ENCODE measurements at places on chromosomes 1 and 21. TPM values are rescaled to one million over a fixed set of nuclear protein-coding genes. Genes with fewer than 3 reads are reported as not detected.

Gene GBP4
- total RNA-seq, result 4.9 TPM

Gene HSPA13
- 13.2 TPM for total RNA-seq

- no peak for DNase-seq
These were observed 24.9 kb upstream of the GLIS1 start for GRCh38 chr1:53763911-53764310.

GRCh38 chr1:20928146-20928545, 141.0 kb upstream of the HP1BP3 start:
- no peak for DNase-seq

DNA sequence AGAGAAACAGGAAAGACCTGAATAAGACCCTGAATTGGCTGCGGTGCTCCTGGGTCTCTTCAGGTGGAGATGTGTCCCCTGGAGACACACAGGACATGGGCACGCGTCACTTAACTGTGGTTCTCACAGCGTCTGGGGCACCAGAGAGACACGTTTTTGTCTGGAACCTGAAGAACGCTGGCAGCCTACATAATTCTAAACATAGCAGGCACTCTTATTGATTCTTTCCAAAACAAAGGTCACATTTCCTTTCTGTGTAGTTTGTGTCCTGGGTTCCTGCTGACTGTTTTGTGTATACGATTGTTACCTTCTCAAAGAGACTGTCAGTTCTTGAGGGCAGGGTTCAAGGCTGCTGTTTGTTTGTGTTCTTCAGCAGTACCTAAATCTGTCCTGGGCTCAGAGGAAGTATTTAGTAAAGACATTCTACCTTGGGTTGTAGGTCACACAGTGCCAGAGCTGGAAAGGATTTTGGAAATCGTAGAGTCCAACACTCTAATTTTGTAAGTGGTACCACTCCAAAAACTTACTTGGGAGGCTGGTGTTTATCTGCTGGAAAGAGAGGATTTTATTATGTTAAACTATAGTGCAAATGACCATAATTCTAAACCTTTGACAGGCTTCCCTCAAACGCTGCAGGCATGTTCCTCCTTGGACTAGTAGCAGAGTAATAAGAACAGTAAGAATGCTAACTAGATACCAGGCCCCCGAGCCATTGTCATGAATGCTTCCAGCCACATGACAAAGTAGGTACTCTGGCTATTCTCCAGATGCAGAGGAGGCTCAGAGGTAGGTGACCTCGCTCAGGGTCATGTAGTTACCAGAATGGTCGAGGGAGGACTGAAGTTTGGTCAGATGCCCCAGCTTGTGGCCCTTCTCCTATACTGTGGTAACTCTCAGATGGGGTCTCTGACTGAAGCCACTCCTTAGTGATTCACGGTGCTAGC, 164.3 kb downstream of the DHRS3 start:
- DNase-seq, result no peak

DNA sequence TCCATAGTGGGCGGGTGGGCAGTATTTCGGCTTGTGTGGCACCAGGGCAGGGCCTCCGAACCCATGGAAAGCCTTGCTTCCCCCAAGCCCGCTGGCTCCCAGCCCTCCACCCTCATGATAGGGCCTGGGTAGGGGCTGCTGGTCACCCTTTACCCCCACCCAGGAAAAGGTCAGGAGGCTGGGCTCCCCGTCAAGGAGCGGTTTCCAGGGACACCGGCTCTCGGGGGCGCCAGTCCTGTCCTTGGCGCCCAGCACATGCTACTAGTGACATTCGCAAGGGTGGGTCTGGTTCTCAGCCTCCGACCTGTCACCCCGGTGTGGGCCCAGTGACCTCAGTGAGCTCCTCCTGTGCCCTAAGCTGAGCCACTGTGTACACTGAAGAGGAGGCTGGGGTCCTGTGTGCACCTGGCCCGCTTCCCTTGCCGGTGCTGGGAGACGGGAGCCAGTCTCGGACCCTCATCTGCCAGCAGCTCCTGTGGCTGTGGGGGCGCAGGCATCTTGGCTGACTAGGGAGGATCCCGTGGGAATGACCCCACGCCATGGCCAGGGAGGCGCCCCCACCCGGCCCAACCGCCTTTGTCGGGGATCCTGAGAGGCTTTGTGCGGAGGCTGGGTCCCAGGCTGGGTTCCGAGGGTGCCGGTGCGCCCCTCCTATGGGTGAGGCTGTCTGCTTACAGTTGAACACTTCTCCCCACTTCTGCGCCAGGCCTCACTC, 54.6 kb downstream of the SKI start:
- no peak for DNase-seq

Gene SPRR4
- total RNA-seq, result not detected

Gene DLGAP3
- total RNA-seq, result 0.54 TPM

- no peak for DNase-seq
These were observed 28.9 kb upstream of the ACTN2 start for GRCh38 chr1:236657398-236657797.

GRCh38 chr1:52928015-52928404, 934 bp downstream of the SCP2 start:
- DNase-seq, result no peak

- DNase-seq, result no peak
These were observed 127.3 kb downstream of the DSCAM start for GRCh38 chr21:40719615-40720014.

- no peak for DNase-seq
These were observed 30.1 kb downstream of the DHX9 start for GRCh38 chr1:182869241-182869666.

Gene CELSR2
- 6.1 TPM for total RNA-seq

Gene PTPRC
- total RNA-seq, result 18.7 TPM

DNA sequence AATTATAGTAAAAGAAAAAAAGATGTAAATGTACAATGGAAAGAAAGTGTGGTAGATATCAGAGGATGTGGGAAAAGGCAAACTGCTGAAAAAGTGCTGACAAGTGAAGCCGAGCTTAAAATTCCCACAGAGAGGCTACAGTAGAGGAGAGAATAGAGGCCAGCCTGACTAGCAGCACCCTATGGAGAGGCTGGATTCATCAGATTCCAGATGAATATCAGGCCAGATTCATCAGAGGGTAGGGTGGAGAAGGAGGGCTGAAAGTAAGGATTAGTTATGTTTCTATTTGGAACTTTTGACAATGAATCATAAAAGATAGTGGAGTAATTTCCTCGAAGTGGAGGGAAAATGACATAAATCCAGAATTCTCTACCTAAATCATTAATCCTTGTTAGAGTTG, 60.4 kb upstream of the NEK7 start:
- DNase-seq, result no peak

Gene DTL
- total RNA-seq, result 19.9 TPM

Gene HIVEP3
- total RNA-seq, result 1.9 TPM

- no peak for DNase-seq
These were observed 78.9 kb upstream of the DMRTA2 start for GRCh38 chr1:50502147-50502546.

All from colonic mucosa (tissue), 4 donors.